ENCODE measurements at places on chromosomes 4 and X.
A peak's percentile ranks its signal among the peaks of the same experiment; 100 is the strongest.

DNA sequence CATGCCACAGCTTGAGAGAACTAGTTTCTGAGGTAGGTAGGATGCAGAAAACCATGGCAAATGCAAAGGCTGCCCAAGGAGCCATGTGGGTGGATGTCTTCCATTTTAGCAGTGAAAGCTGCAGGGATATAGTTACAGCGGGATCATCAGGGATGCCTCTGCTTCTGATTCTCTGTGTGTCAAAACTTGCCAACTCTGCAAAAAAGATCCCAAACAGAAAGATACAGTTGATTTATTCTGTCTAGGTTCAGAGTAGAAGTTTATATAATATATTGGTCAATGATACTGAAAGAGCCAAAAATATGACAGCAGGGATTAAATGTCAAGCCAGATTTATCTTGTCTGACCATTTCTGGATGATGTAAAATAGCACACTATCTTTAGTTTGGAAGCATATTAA lies 42.4 kb upstream of the SFRP2 start:
- no peak for DNase-seq

- DNase-seq, result no peak
Observed at GRCh38 chrX:154661170-154661569, 7.8 kb upstream of the CTAG2 start.

GRCh38 chrX:12488771-12489170 lies 302.4 kb upstream of the PRPS2 start:
- DNase-seq, result no peak

DNA sequence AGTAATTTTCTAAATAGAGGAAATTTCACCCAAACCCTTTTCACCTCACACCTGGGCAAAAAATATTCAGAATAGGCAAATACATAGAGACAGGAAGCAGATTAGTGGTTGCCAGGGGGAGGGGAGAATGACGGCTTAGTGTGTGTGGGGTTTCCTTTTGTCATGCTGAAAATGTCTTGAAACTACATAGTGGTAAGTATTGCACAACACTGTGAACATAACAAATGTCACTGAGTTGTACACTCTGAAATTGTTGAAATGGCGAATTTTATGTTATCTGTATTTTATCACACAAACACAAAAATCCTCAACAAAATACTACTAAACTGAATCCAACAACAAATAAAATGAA lies 60.7 kb upstream of the PLAC1 start:
- DNase-seq, result no peak

DNA sequence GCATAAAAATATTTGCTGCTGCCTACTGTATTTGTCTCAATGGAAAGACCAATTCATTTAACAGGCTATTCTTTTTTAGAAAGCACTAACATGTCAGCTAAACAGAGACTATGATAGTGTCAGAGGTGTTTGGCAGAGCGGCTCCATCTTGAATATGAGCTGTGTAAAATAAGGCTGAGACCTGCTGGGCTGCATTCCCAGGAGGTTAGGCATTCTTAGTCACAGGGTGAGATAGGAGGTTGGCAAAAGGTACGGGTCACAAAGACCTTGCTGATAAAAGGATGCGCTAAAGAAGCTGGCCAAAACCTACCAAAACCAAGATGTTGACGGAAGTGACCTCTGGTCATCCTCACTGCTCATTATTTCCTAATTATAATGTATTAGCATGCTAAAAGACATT lies 41.8 kb downstream of the NPY5R start:
- no peak for DNase-seq

- DNase-seq, result no peak
Observed at GRCh38 chrX:32687379-32687778, 524.0 kb downstream of the DMD start.

GRCh38 chr4:87309625-87310024 lies 13.1 kb downstream of the HSD17B13 start:
- DNase-seq, result no peak

- no peak for DNase-seq
Observed at GRCh38 chr4:93732509-93732908, 96.0 kb upstream of the ATOH1 start.

DNA sequence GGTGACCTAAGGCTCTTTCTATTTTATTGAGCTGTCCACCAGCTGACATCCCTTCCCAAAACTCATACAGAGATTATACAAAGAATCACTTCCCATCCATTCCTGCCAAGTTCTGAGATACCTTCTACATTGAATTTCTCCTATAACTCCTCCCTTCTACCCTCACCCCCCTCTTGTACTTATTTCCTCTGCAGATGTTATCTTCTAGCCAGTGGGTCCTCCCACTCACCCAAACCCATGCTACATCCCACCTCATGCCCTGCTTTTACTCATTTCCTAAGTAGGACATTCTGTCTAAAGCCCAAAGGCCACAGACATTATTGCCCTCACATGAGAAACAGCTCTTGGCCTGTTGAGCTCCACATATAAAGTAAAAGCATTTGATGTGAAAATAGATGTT lies 28.6 kb downstream of the BMX start:
- no peak for DNase-seq

DNA sequence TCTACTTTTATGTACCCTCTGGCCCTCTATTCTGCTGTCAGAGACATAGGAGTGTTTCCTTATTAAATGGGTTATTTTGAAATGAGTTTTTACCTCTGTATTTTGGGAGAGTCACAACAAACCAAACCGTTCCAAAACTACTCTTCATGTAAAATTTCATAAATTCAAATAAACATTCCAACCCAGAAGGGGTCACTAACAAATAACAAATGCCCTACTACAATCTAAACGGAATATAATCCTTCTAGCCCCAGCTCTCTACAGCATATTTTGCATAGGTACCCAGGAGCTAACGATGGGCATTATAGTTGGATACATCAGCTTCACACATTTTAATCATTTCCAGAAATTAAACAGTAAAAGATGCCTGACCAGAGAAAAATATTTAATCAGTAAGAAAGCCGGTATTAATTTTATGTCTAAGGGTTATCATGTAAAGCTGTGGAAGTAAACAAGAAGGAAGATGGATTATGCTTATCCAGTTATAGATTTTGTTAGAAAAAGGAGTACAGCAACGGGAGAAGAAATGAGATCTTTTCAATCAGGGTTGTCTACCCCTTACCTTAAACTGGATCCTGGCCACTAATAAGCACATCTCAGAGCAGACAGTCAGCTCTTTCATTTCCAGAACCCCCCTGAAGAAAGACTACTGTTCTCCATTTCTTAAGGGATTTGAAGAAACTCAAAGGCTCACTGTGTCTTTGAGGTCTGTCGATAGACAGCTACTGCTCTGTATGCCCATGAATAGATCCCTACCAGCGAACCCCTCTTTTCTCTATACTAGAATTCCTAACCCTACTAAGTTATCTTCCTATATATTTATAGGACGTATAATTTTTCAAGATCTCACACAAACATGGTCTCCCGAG lies 1.2 kb downstream of the UGDH start:
- no peak for DNase-seq

DNA sequence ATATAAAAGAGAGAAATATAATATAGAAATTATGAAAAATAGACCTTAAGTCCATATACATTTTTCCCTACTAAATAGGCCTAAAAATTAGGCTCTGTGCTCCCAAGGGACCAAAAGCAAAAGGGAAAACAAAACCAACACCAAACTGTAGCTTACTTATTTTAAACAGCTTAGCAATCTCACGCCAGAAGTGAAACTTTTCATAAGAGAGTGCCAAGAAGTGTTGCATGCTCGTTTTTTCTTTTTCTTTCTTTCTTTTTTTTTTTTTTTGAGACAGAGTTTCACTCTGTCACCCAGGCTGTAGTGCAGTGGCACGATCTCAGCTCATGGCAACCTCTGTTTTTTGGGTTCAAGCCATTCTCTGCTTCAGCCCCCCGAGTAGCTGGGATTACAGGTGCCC lies 250.4 kb downstream of the TMA16 start:
- DNase-seq, result no peak

GRCh38 chr4:156941940-156942548 lies 29.6 kb downstream of the PDGFC start:
- peak; percentile 55 for DNase-seq

Measured in left renal pelvis (tissue), 4 donors.